ENCODE measurements at places on chromosomes 7 and 10. TPM values are rescaled to one million over a fixed set of nuclear protein-coding genes. Genes with fewer than 3 reads are reported as not detected.
A peak's percentile ranks its signal among the peaks of the same experiment; 100 is the strongest.

FXYD4 gene
- total RNA-seq = not detected

VENTX gene
- total RNA-seq = not detected

SPDYE11 gene
- not detected for total RNA-seq

TMEM273 gene
- not detected for total RNA-seq

GOLGA7B gene
- not detected for total RNA-seq

PRSS2 gene
- not detected for total RNA-seq

DNA sequence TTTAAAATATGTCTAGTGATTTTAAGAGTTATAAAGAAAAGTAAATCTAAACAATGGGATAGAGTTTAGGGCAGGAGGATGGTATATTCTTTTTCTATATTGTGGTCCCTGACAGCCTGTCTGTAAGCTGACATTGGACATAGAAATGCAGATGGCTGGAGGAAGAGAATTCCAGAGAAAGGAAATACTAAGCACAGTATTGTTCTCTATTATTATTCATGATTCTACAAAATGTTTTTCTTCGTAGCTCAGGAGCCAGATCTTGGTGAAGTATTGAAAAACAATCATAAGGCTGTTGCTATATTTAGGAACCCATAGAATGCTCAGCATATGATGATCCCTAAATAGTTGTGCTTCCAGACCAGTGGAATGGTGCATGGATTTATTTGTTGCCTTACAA is 117.0 kb upstream of the FAM3C start:
- DNase-seq = no peak

DNA sequence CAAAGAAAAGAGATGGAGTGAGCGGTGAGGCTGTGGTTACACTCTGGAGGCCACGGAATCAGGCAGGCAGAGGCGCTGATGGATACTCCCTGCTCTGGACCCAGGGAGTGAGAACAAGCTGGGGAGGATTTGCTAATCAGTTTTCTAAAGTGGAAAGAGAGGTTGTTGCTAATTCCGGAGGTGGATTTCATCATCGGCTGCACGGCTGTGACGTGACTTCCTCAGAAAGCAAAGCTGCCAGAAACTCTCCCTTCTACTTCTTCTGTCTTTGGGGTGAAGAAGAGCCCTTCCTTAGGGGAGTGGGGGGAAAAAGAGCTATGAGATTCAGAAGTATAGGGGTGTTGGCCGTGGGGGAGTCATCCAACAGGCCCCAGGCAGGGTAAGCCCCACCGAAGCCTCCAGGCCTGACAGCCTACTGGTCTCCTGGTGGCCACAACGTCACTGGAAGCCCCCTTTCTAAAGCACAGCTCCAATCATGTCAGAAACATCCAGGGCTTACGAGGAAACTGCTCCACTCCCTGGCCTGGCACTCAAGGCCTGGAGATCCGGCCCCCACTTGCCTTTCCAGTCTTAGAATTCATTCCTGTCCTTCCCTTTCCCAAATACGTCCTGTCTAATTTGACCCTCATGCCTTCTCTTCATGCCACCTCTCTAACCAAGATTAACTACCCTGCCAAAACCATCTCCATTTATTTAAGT is 114.5 kb downstream of the HIP1 start:
- DNase-seq = peak; percentile 88

- DNase-seq = no peak
These were observed 39.5 kb downstream of the FAM53B start for GRCh38 chr10:124704428-124705380.

DNA sequence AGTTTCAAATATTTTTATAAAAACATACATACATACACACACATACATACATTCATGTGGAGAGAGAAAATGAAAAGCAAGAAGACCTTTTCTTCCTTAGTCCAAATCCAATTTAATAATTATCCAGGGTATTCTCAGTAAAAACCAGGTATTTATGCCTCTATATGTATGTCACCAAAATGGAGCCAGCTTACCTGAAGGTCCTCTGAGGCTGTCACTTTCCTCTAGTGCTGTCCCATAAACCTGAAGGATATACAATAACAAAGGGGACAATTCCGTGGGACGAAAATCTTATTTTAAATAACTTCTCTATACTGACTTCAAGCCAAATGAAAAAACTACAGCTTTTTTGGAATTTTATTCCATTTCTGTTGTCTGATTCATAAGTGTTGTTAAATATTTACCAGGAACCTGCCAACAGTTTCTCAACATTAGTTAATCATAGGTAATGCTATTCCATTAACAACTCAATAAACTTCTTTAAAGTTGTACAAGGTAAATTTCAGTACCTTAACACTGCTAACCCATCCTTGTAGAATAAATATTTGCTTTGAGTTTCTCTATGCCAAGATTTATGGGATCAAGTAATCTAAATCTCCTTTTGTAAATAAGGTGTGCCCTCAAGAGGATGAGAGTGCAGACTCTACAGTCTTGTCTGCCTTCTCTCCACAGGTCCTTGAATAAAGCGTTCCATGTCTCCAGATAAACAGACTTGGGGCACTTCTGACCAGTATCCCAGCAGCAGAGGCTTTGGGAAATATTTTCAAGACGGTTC is 260.3 kb downstream of the AHR start:
- DNase-seq = no peak

GRCh38 chr10:84329986-84330651 is 1.7 kb downstream of the CCSER2 start:
- no peak for DNase-seq

GRCh38 chr10:123556049-123556448 is 110.1 kb upstream of the GPR26 start:
- DNase-seq = no peak

DNA sequence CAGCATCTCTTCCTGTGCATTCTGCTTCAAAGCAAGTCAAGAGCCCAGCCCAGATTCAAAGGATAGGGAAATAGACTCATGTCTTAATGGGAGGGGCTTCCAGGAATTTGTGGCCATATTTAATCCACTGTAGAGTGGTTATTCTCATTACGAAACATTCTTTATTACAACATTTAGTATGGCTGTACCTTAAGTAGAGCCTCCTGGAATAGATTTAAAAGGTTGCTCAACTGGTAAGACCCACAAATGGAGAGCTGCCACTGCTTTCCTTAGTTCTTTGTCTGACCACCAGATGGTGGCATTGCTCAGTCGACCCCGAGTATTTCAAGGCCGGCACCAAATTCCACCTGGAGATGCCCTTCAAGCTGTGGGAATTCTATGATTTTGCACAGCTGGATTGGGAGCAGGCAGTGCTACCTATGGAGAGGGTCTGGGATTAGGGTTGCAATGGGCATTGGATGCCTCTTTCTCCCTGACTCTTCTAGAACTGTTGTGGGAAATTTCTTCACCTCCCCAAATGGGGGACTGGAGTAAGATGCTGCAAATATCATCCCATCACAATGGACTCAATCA is 102.2 kb downstream of the RBM20 start:
- peak; percentile 56 for DNase-seq

DNA sequence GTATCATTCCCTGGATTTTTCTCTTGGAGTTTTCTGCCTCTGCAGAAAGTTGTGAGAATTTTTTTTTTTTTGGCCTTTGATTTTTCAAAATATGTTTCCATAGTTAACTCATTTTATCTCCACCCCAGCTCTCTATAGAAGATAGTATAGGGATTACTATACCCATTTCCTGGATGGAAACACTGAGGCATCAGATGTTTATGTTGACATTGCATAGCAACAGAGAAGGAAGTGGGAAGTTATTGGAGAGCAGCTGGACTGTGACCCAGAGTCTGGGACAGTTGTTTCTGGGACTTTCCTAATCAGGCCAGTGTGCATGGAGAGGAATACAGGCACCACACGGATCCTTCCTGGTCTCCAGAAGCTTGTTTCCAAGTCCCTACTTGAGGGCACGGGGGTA is 158.0 kb downstream of the CDH23 start:
- DNase-seq = no peak
